ENCODE measurements at places on chromosomes 16 and 17. TPM values are rescaled to one million over a fixed set of nuclear protein-coding genes. Genes with fewer than 3 reads are reported as not detected.

DNA sequence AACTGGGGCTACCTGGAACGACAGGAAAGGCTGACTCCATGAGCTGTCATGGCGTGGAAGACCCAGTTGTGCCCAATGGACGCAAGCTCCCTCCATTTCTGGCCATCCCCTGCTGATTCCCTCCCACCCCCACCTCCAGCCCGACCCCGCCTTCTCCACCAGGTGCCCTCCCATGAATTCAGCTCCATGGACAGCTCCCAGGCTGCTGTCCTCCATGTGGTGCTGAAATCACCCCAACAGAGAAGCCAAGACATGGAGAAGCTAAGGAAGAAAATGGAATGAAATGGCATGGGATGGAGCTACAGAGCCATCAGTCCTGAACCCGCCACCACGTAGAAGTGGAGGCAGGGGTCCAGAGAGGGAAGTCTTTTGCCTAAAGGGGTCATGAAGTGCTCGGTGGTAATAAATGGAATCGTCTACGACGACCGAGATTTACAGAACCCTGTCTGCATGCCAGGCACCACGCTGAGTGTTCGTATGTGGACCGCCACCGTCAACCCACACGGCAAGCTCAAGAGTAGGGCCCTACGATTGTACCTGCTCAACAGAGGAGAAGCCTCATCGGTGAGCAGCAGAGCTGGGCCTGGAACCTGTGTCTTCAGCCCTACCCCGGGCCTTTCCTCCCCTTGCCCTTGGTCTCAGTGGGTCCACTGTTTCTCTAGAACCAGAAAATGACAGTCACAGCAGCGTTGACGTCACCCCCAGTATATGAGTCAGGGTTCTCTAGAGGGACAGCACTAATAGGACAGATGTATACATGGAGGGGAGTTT lies 9.3 kb upstream of the ZC3H18 start:
- no peak for DNase-seq

GRCh38 chr16:27770271-27771196 lies 220.6 kb downstream of the KATNIP start:
- DNase-seq = no peak

- no peak for DNase-seq
Observed at GRCh38 chr17:27600471-27600870, 30.5 kb upstream of the LGALS9 start.

GRCh38 chr17:82090549-82091263 lies 7.3 kb downstream of the FASN start:
- no peak for DNase-seq

- no peak for DNase-seq
Observed at GRCh38 chr16:19400711-19401110, 17.0 kb upstream of the TMC5 start.

GRCh38 chr17:57773557-57773956 lies 28.5 kb upstream of the CCDC182 start:
- no peak for DNase-seq

GRCh38 chr17:29095439-29095838 lies 52.5 kb downstream of the PIPOX start:
- no peak for DNase-seq

DNA sequence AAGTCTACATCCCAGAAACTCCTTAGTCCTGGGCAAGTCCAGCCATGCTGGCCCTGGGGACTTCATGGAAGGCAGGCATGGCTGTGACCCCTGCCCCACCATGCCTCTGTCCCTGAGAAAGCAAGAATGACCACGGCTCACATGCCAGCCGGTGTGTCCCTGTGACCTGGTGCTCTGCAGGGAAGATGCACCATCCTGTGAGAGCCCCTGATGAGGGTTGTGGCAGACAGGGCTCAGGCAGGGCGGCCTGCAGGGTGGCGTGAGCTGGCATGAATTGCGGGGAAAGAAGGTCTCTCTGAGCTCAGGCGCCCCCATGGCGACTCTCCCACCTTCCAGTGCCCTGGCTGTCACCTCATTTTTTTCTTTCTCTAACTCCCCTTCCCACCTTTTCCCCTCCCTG lies 260.3 kb downstream of the RBFOX3 start:
- DNase-seq = no peak

DNA sequence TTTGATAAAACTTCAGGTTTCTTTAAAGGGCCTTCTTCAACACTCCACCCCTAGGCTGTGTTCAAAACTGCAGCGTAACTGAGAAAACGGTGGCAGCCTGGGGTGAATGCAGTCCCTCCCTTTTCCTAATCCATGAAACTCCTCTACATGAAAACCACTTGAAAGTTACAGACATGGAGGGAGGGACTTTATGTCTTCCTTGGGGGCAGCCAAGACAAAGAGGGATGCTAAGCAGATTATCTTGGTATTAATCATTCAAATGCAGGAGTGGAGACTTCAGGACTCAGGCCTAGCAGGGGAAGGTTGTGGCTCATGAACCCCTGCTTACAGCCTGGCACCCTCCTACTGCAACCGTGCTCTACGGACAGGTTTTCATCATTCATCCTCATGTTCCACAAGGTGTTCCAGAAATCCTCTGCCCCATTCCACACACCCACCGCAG lies 46.8 kb downstream of the RNF112 start:
- peak; percentile 65 for DNase-seq

- DNase-seq = no peak
Observed at GRCh38 chr16:66798161-66798560, 3.2 kb downstream of the TERB1 start.

GRCh38 chr16:85882181-85882810 lies 16.7 kb upstream of the IRF8 start:
- no peak for DNase-seq

C1QL1 gene
- total RNA-seq = not detected

TUBD1 gene
- 6.8 TPM for total RNA-seq

EVPLL gene
- 0.22 TPM for total RNA-seq

HOXB3 gene
- total RNA-seq = 12.6 TPM

SOX15 gene
- not detected for total RNA-seq

ZNF207 gene
- total RNA-seq = 157 TPM

TNFRSF17 gene
- not detected for total RNA-seq

CD300H gene
- total RNA-seq = not detected
